ENCODE measurements at places on chromosomes 4 and X. TPM values are rescaled to one million over a fixed set of nuclear protein-coding genes. Genes with fewer than 3 reads are reported as not detected.

Gene ZCCHC12
- 2.2 TPM for total RNA-seq

DNA sequence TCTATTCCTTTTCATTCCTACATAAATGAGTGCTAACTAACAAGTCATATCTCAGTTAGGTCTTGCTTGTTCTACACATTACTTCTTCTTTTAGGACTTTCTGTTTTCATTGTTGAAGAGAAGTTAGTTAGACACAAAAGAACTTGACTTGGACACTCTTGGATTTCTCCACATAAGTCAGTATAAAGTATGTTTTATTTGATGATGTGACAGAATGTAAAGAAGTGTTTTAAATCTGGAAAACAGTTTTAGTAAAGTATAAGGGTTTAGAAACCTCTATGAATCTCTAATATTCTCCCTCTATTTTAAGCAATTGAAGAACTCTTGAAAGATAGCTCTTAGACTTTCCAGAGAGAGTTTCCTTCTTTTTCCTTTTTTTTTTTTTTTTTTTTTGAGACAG, 38.6 kb upstream of the TMEM33 start:
- DNase-seq = no peak
- H3K27me3 ChIP-seq = no peaks in the 10 kb centered on the region
- H3K27ac ChIP-seq = no peak overlapping the region
- H3K36me3 ChIP-seq = no peaks in the 10 kb centered on the region
- no peaks in the 10 kb centered on the region for H3K4me1 ChIP-seq
- H3K4me3 ChIP-seq = no peak overlapping the region

- peak overlapping the region; percentile 22 for H3K4me3 ChIP-seq
- peak overlapping the region; percentile 53 for H3K27ac ChIP-seq
- no peaks in the 10 kb centered on the region for H3K27me3 ChIP-seq
- DNase-seq = peak; percentile 65
- no peaks in the 10 kb centered on the region for H3K4me1 ChIP-seq
- H3K36me3 ChIP-seq = no peaks in the 10 kb centered on the region
Observed at GRCh38 chrX:97563531-97564133, 679.9 kb downstream of the RPA4 start.

Gene CCKAR
- not detected for total RNA-seq

Gene SORBS2
- 849 TPM for total RNA-seq

- H3K4me1 ChIP-seq = peaks cover 6% of the 10 kb centered on the region
- DNase-seq = no peak
- H3K4me3 ChIP-seq = no peak overlapping the region
- no peak overlapping the region for H3K27ac ChIP-seq
- no peaks in the 10 kb centered on the region for H3K36me3 ChIP-seq
Observed at GRCh38 chr4:37601531-37601930, 84.6 kb downstream of the RELL1 start.

Gene SLC10A6
- total RNA-seq = 2.1 TPM
